ENCODE measurements at places on chromosomes 7 and 10.

DNA sequence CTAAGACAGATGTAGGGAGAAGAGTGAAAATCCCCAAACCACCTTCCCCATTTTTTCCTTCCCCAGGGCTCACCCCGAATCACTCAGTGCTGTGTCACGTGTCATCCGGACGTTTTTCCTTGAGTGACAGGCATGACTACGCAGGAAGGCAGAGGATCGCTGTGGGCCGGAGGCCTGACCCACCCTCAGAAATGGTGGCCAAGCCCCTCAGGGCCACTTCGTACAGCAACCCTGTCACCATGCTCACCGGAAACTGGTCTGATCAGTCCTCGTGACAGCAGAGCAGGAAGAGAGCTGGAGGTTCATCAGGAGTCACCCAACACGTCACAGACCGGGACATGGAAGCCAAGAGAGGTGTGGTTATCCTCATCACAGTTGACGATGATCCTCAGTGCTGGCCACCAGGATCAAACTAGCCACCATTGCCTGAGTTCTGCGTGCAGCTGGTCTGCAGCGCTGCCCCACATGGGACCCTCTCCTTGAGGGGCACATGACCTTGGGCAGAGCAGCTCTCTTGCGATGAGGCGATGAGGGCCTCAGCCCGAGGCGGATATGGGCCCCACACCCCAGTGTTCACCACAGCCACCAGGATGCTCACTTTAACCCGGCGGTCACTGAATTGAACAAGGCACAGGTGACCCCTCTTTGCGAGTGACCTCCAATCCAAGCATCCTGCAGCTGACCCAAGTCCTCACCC lies 99.3 kb upstream of the INSIG1 start:
- DNase-seq = no peak

GRCh38 chr7:122219253-122219865 lies 75.3 kb upstream of the AASS start:
- DNase-seq = peak; percentile 44

DNA sequence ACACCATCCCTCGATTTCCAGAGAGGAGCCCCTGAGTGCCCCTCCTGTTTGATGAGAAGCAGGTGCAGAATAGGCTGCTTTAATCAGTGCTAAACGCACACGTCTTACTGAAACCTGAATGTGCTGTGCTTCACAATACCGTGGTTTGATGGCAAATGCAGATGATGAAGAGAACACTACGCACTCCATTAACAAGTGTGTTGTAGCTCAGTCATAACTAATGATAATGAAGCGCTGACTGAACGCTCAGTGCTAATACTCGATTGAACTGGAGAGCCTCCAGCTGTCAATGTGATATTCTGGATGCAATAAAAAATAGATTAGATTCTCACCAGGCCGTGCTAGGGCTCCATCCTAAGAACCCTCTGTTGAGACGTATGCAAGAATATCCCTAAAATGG lies 279.7 kb upstream of the PLPP4 start:
- no peak for DNase-seq

DNA sequence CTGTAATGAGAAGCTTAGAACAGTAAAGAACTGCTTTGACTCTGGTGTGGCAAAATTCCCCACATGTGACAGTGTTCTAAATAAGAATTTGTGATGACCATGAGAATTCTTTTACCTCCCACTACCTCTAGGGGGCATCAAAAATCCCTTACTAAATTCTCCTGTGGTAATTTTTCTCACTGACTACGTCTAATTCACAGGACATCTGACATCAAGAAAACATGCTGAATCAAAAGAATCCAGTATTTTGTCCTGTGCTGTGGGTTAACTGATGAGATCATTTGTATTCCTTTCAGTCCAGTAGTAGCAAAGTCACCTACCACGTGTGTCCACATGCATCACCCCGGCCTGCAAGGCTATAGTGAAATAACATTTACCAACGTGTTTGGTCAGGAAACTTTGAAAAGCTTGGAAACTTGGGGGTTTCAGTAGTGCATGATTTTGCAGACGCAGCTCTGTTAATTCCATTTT lies 103.8 kb downstream of the ATE1 start:
- peak; percentile 79 for DNase-seq

DNA sequence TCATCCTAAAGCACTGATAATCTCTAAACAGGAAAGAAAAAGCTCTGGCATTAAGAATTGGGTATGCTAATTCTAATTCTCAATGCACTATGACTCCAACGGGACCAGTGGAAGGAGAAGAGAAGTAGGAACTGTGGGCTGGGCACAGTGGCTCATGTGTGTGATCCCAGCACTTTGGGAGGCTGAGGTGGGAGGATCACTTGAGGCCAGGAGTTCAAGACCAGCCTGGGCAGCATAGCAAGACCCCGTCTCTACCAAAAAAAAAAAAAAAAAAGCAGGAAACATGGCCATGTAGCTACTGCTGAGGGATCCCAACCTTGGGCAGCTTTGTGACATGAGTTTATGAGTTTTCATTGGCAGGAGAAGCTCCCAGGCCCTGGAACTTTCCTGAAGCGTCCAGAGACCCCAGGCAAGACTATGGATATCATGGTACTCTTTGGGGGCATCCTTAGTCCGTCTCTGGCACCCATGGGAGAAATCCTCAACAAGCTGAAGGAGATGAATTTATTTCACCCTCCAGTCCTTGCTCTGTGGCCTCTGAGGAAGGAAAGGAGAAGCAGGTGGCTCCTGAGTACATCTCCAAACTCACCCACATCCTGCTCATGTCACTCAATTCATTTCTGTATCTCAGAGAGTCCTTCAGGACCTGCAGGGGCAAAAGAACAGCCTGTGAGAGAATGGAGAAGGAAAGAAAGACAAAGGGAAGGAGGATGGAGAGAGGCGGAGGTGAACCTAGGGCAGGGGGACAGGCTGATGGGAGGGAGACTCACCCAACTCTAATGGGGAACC lies 99.5 kb downstream of the SPDYE5 start:
- DNase-seq = no peak

GRCh38 chr10:73220989-73221388 lies 26.1 kb downstream of the DNAJC9 start:
- no peak for DNase-seq

- DNase-seq = no peak
These were observed 89.6 kb upstream of the CTBP2 start for GRCh38 chr10:125249948-125250347.
